Nucleus accumbens (tissue), 56 donors: ENCODE measurements at places on chromosomes 13 and 19.
A peak's percentile ranks its signal among the peaks of the same experiment; 100 is the strongest.

GRCh38 chr13:111652676-111653075, 332.2 kb downstream of the TEX29 start:
- DNase-seq = no peak

- DNase-seq = no peak
Observed at GRCh38 chr13:46119883-46120614, 15.2 kb upstream of the CPB2 start.

DNA sequence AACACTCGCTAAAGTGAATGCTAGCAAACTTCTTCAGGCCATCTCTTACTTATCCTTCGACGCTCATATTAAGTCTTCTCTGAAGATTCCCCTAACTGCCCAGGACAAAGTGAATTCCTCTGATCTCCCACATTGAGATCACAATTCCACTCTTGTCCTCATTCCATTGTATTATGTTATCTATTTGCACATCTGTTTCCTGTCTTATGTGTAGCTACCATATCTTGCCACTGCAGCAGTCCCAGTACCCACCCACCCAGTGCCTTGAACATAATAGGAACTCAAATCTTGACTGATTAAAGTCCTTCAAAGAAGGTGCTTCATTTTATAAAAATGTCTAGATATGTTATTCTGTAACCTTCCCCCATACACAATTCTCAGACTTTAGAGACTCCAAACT, 702.3 kb downstream of the DIAPH3 start:
- DNase-seq = no peak

GRCh38 chr13:32586080-32586900, at the start of gene PDS5B:
PDS5B (plus strand) TSS chr13:32586452; CDS start chr13:32648773, 62,321 bp downstream.
- DNase-seq = peak; percentile 91
